CD4-positive, alpha-beta T cell treated with Interleukin-21 for 1 hour (primary cell): ENCODE measurements at places on chromosomes 6 and 20.

DNA sequence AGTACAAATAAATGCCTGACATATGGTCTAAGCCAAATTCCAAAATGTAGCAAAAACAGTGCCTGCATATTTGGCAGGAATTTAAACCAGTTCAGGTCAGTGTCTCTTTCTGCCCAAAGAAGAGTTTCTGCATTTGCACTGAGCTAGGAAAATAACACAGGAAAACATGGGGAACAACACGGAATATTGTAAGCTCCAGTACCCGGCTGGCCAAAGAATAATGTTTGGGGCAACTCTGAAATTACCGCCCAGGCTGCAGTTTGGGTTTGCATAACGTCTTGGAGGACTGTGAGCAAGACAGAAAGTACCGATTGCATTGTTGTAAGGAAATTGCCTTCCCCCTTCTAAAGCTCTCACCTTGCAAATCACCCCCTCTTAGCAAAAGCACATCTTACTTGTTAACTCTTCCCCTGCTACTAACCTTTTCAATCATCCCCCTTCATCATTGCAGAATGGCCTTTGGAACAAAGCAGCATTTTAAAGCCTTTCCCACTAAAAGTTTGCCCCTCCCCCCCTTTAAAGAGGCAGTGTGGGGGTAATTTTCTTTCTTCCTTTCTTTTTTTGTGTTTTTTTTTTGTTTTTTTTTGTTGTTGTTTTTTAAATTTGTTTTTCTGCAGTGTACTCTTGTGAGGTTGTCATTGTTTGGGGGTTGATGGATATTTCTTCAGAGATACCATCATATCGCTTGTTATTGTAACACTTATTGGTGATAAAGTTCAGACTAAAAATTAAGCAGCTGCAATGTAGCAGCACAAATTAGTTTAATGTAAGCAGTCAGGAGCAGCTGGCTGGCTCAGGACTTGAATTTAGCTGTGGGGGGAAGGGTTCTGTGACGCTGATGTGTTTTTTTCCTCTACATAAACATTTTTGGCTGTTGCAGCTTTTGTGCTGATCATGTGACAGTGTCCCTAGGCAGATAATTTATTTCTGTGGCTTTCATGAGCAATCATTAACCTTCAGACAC, 100.0 kb upstream of the CITED2 start:
- no peak for DNase-seq

GRCh38 chr6:92196325-92196724, 1223.0 kb downstream of the EPHA7 start:
- no peak for DNase-seq

- DNase-seq, result no peak
Measured at GRCh38 chr6:137783710-137784109, 83.3 kb upstream of the TNFAIP3 start.

DNA sequence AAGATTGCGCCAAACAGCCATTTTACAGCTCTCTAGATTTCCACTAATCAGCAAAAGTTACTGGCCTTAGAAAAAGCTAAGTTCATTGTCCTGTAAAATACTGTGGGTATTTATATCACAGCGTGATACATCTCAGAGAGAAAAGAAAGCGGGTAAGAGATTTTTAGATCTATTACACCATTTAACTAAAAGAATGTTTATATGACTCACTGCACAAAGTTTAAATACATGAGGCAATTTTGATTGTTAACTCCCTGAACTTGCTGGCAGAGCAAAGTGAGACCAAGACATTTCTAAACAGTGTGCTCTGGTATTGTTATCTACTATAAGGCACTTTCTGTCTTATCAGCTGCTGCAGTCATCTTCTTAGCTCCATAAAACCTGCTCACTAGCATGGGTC, 314.3 kb downstream of the EPHA7 start:
- no peak for DNase-seq

GRCh38 chr20:40144581-40144980, 544.5 kb downstream of the MAFB start:
- DNase-seq, result no peak

GRCh38 chr6:42050297-42051267, at the start of gene TAF8:
TAF8 (plus strand) TSS chr6:42050524; CDS start chr6:42050542, 18 bp downstream.
- DNase-seq, result peak; percentile 92

- DNase-seq, result no peak
Measured at GRCh38 chr6:132247381-132248159, 153.7 kb downstream of the MOXD1 start.
